Fibroblast of skin of back (primary cell): ENCODE measurements at places on chromosomes 13 and 19.
A peak's percentile ranks its signal among the peaks of the same experiment; 100 is the strongest.

GRCh38 chr19:55907286-55907685, 24.9 kb downstream of the NLRP13 start:
- no peak for DNase-seq

DNA sequence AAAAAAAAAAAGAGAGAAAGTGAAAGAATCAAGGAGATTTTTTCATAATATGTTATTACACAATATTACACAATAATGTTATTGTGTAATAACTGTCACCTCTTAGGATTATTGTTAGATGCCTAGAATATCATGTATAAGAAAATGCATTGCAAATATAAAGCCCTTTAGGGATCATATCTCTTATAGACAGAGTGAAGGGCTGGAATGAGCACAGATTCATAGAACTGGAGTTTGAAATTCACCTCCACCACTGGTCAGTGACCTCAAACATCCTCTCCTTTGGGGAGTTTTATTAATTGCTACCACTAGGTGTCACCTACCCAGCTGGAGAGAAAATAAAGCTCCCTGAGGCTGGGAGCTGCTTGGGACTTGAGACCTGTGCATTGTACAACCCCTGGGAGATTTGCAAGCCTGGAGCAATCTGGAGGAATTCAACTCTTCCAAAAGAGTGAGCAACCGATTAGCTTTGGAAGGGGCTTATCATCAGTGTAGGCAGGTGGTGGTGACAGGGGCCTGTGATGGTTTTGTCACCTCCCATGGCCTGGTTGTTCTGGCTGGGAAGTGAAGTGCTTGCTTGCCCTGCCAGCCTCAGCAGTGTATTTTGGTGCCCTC, 30.3 kb upstream of the FRY start:
- peak; percentile 52 for DNase-seq

DNA sequence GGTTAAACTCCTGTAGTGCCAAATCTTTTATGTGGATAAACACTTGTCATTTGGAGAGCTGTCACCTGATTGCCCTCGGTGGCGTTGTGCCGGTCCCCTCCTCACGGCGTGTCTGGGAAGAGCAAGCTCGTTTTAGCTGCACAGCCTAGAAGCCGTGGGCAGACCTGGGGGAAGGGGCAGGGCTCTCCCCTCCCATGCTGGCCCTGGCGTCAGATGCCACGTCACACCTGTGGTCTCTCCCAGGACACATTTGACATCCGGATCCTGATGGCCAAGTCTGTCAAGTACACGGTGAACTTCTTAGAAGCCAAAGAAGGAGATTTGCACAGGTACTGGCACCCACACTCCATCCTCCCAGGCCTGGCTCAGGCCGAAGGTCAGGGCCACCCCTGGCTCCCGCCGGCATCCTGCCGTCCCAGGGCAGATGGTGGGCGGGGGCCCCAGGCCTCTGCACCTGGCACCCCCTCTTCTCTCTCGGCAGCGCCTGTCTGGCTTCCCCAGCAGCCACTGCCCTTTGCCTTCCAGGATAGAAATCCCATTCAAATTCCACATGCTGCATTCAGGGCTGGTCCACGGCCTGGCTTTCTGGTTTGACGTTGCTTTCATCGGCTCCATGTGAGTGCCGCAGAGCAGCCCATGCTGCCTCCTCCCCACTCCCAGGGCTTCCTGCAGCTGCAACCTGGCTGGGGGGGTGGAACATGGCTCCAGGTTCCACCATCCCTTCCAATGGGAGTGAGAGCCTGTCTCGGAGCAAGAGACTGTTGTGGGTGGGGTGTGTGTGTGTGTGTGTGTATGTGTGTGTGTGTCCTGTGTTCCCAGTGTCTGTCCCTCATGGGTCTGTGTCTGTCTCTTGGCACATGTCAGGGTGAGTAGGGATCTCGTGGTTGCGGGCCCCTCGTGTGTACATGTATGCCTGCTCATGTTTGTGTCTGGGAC, 8.8 kb downstream of the YIPF2 start:
- no peak for DNase-seq

DNA sequence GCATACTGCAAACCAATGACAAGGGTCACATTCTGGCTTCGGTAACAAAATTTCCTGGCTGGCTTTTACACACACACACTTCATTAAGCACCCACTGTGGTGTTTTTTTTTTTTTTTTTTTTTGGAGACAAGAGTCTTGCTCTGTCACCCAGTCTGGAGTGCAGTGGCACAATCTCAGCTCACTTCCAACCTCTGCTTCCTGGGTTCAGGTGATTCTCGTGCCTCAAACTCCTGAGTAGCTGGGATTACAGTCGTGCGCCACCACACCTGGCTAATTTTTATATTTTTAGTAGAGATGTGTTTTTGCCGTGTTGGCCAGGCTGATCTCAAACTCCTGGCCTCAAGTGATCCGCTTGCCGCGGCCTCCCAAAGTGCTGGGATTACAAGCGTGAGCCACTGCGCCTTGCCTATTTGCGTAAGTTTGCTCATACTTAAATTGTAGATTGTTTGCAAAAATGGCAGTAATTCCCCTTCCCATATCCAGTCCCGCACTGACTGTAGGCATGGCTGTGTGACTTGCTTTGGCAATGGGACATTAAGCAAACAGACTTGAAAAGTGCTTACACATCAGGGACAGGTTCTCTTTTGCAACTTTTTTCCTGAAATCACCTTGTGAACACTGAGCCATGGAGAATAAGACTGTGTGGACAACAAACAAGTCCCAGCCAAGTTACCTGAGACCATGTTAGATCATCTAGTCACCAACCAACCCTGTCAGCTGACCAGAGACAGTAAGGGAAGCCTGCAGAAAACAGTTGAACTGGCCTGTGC, 42.1 kb upstream of the EBPL start:
- peak; percentile 9 for DNase-seq
